ENCODE measurements at places on chromosomes 1 and 21.
A peak's percentile ranks its signal among the peaks of the same experiment; 100 is the strongest.

GRCh38 chr1:22443332-22443731 is 8.3 kb upstream of the ZBTB40 start:
- DNase-seq, result no peak

DNA sequence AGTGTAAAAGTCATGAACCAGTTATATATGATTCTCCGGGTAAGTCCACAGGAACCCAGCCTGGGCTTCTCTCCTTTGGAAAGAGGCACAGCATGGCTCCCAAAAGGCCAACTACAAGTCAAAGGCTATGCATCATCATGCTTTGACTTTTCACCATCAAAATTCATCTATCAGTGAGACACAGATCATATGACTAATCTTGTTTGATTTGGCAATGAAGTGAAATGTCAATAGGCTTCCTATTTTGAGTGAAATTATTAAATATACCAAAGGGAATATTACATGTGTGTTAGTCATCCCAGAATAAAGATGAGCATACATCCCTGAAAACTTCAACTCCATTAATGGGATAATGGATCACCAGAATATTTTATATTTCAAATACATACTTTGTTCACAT is 83.5 kb upstream of the ADGRL2 start:
- DNase-seq, result no peak

DNA sequence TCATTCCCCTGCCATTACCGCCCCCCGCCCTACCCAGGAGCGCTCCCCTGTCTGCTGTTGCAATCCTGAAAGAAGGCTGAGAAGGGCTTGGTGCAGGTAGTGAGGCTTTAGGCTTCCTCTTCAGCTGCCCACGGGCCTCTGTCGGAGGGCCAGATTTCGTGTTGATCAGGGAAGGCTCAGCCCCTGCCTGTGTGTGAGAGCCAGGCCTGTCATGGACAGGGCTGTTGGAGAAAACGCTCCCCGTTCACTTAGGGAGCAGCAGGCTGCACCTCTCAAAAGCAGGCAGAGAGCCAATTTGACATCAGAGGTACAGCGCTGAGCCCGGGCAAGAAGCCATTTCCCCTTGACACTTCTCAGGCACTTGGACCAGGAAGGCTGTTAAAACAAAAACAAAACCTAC is 19.0 kb downstream of the TEX35 start:
- DNase-seq, result no peak

GRCh38 chr1:100926240-100926639 is 30.4 kb downstream of the SLC30A7 start:
- no peak for DNase-seq

- DNase-seq, result no peak
These were observed 56.7 kb downstream of the LRIG2 start for GRCh38 chr1:113129529-113130185.

DNA sequence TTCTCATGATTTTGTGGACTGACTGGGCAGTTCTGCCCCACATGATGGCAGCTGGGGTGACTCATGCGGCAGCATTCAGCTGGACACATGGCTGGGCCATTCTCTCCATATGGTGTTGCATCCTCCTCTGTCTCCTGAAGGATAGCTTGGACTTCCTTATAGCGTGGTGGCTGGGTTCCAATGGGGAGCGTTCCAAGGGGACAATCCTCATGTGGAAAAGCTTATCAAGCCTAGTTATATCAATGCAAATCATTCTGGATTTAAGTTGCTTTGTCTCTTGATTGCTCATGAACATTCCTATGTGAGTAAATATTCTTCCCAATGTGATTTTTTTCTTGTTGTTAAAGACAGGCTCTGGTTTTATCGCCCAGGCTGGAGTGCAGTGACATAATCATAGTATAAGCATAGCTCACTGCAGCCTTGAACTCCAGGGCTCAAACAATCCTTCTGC is 13.2 kb upstream of the SLC2A1 start:
- no peak for DNase-seq

DNA sequence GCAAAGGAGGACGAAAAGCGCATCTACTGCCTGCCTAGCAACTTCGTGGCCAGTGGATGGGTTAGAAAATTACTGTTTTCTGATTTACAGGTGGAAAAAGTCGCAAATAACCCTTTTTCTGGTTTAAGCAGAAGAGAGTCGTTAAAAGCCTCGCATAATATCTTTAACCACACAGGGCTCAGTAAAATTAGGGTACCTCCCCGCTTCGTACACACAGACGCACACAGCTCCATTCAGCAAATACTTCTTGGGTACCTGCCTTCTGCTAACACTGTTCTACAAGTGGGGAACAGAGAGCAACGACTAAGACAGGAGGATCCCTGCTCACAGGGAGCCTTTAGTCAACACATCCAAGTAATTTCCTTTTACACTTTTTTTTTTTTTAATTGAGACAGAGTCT is 704 bp downstream of the ALG6 start:
- no peak for DNase-seq

GRCh38 chr1:247212627-247213617 is 41.1 kb upstream of the ZNF124 start:
- DNase-seq, result no peak

DNA sequence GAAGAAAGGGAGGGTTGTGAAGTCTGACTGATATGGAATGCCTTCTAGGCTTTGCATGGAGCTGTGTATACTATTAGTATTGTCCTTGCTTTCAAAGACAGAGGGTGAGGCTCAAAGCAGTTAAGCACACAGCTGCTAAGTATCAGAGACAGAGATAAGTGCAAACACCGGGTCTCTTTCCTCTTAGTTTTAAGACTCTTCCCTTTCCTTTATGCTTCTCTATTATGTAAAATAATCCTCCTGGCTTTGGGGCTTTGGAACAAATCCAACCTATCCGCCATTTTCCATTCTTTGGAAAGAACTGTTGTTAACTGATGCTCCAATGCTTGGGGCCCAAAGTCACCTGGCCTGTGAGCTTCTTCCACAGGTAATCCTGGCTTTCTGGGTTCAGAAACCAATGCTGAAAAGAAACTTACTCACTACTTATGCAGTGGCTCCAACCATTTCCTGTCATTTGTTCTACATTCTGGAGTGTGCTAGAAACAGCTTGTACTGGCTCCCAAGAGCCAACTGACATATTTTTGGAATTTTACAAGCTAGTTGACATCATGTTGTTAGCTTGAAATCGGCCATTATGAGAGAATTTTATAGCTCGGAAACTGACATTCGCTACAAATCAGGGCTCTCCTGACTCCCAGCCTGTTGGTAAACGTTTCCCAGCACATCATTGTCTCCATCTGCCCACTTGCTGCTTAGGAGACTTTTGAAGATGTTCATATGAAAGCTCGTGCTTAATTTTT is 67.5 kb downstream of the DNTTIP2 start:
- DNase-seq, result no peak

- DNase-seq, result no peak
These were observed 950 bp upstream of the LRP8 start for GRCh38 chr1:53328541-53329499.

DNA sequence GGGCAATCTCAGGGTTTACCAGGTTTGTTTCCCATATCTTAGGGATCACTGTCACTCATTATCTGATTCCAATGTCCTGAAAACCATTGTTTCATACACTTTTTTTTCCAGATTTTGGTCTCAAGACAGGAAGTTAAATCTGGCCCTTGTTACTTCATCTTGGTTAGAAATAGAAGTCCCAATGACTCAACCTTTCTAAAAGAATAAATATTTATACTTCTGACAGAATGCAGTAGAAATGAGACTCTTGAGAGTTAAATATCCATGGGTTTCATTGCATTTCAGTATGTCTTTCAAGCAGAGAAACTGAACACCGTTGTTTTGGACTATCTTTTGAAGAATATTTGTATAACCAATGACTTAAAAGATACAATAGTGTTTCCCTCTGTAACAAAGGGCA is 19.8 kb upstream of the VCAM1 start:
- DNase-seq, result no peak

DNA sequence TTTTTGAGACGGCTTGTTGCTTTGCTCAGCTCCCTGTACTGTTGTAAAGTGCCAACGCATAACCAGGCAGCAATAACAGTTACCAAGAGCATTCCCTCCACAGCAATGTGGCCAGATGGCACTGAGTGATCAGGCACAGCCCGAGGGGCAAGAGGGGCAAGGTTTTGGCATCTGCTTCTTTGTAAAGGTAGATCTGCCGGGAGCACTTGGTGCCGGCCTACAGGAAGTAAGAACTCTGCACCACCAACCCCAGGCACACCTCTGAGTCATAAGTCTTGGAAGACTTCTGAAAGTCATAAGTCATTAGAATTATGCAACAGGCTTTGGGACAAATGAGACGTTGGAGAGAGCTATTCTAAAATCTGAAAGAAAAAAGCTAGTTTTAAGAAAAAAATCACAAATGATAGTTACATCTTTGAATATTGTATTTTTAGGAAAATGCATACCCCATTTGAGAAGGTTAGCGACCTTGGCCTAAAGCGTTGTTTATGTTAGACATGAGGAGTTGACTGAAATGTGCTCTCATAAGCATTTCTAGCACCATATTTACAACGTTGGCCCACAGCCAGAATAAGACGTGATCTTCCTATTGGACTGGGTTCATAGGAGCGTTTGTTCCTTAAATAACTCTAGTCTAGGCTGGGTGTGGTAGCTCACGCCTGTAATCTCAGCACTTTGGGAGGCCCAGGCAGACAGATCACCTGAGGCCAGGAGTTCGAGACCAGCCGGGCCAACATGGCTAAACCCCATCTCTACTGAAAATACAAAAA is 37.7 kb upstream of the MAP10 start:
- DNase-seq, result no peak

GRCh38 chr1:37167479-37167878 is 133.2 kb upstream of the GRIK3 start:
- no peak for DNase-seq

- DNase-seq, result no peak
These were observed 5.9 kb downstream of the EDEM3 start for GRCh38 chr1:184748740-184749139.

- DNase-seq, result no peak
These were observed 11.0 kb downstream of the PROX1 start for GRCh38 chr1:213998785-213999184.

DNA sequence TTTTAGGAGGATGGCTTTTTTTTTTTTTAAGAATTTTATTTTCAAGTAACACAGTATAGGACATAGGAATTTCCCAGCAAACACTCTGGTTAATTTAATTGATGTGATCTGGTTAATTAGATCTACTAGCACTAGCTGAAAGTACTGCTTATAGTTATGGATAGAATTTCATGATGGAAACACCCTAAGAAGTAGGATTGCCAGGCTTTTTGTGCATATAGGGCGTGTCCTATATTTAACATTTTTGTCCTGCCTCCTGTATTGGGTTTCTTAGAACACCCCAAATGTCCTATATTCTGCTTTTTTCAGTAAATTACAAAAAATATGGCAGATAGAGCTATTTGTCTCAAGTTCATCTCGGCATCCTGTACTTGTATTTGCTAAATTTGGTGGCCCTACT is 13.5 kb upstream of the AXDND1 start:
- DNase-seq, result no peak

DNA sequence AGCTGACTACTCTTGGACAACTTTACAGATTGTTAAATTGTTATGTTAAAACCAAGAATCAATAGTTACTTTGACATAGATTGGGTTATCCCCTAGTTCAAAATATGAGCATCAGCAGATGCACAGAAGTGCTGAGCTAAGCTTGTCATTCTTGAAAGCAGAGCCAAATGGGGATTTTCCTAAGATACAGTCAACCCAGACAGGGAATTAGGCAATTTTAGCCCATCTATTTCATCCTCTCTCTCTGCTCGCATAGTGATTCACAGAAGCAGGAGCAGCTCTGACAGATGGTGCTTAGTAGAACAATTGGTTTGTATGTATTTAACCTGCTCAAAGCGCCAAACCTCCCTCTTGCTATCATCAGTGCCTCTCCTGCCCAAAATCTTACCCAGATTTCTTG is 27.9 kb upstream of the PRRC2C start:
- no peak for DNase-seq

DNA sequence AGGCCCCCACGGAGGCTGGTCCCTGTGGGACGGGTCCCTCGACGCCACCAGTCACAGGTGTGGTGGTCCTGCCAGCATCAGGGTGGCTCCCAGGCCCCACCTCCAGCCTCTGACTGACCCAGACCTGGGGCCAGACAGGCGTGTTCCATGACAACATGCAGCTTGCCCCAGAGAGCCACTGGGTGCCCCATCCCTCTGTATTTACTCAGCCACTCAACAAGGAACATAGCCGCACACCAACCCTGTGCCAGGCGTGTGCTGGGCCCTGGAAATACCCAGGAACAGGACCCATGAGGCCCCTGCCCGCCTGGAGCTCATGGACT is 65.4 kb downstream of the MATN1 start:
- DNase-seq, result no peak

GRCh38 chr21:32020564-32020963 is 147.7 kb downstream of the HUNK start:
- DNase-seq, result no peak

GRCh38 chr1:203133970-203134725 is 6.6 kb downstream of the ADORA1 start:
- DNase-seq, result no peak

DNA sequence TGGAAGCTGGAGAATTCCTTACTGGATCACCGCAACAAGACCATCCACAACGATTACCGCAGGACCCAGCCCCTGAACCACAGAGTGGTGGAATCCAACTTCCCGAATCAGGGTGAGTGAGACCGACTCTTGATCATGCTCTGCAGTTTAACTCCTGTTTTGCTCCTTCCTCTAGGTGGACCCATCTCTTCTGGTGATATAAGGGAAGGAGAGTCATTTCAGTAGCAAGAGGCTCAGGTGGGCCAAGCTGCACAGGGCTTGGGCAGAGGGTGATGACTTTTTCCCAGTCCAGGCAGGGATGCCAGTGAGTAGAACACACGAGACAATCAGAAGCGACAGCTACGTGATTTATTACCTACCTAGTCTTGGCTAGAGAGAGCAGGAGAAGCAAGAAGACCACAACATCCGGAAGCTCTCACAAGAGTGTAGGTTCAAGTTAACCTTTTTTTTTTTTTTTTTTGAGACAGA is 25.2 kb downstream of the CA6 start:
- peak; percentile 60 for DNase-seq

DNA sequence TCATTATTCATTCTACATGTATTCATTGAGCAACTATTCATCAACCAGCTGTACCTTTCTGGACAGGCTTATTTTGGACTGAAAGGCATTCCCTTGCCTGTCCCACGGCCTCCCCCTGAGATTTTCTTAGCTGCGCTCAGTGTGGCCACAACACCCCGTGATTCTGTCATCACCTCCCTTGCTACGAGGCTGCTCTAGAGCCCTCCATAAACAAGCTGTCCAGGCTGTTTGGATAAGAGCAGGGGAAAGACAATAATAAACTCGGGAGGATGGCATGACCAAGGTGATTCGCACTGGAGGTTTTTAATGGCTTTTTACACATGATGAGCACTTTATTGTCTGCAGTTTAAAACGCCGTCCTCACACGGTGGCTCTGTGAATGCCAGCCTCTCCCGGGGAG is 139.7 kb downstream of the ROR1 start:
- no peak for DNase-seq

DNA sequence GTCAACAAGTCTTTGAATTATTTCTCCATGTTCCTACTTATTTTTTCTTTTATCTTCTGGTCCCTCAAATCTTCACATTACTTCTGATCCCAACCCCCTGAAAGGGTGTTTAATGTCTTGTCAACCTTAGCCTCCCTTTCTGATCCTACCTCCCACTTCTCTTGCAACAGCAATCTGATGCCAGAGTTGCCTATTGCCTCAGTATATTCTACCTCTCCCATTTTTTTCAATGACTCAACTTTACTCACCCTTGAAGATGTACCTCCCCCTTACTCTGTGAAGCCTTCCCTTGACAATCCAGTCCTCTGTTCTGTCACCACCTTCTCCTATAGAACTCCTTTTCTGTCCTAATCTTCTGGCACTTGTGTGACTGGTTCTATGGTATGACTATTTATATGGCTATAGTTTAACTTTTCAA is 99.5 kb upstream of the CD55 start:
- no peak for DNase-seq

- no peak for DNase-seq
These were observed 102.8 kb downstream of the KCTD3 start for GRCh38 chr1:215669806-215670491.

Data from CD4-positive, alpha-beta T cell treated with Interleukin-15 for 4 hours (primary cell).